Esophagus squamous epithelium (tissue), 5 donors: ENCODE measurements at places on chromosomes 16 and 17.

- DNase-seq = no peak
Observed at GRCh38 chr17:51640108-51640622, 379.8 kb downstream of the UTP18 start.

DNA sequence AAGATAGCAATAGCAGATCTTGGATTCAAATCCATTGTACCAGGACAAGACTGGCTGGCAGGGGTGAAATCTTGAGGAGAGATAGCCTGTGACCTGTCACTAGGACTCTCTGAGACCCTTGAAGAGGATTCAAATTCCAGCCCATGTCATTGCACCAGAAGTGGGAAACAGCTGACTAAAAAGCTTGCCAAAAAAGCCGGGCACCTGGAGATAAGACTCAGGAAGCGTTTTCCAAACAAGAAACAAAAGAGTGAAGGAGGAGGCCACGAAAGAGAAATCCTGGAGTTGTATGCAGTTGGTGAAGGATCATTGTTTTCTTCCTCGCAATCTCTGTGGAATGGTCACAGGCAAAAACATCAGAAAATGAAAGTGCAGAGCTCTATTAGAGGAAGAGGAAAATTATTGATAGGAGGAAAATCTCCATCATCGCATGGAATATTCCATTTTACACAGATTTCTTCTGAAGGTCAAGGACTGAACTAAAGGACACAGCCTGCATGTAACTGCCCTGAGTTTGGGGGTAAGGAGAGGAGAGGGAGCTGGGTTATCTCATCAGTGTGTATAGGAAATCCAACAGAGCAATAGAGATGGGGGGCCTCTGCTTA lies 9.0 kb upstream of the WSB1 start:
- no peak for DNase-seq

GRCh38 chr17:57463103-57463885 lies 207.0 kb downstream of the MSI2 start:
- no peak for DNase-seq

DNA sequence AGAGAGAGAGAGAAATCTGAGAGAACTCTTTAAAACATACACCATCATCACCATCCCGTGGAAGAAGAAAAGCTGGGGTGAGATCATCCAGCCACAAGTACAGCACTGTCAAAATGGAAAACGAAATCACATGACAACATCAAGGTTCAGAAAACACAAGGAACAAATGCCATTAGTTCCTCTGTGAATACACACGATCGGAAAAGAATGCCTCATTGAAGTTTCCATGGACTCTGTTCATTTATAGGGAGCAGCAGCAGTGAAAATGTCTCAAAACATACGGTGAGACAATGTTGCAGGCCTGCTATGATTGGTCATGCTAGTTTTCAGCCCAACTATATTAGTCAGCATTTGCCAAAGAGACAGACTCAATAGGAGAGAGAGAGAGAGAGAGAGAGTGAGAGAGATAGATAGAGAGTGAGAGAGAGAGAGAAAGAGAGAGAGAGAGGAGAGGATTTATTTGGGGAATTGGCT lies 4.4 kb downstream of the CFAP97D1 start:
- no peak for DNase-seq

GRCh38 chr17:16269658-16270057 lies 52.6 kb downstream of the PIGL start:
- no peak for DNase-seq

GRCh38 chr16:2520097-2520783 lies at the start of gene AMDHD2:
TSS of gene AMDHD2 (plus strand) at chr16:2520371. CDS start at chr16:2520459, 88 bp downstream.
- DNase-seq = peak; percentile 55

DNA sequence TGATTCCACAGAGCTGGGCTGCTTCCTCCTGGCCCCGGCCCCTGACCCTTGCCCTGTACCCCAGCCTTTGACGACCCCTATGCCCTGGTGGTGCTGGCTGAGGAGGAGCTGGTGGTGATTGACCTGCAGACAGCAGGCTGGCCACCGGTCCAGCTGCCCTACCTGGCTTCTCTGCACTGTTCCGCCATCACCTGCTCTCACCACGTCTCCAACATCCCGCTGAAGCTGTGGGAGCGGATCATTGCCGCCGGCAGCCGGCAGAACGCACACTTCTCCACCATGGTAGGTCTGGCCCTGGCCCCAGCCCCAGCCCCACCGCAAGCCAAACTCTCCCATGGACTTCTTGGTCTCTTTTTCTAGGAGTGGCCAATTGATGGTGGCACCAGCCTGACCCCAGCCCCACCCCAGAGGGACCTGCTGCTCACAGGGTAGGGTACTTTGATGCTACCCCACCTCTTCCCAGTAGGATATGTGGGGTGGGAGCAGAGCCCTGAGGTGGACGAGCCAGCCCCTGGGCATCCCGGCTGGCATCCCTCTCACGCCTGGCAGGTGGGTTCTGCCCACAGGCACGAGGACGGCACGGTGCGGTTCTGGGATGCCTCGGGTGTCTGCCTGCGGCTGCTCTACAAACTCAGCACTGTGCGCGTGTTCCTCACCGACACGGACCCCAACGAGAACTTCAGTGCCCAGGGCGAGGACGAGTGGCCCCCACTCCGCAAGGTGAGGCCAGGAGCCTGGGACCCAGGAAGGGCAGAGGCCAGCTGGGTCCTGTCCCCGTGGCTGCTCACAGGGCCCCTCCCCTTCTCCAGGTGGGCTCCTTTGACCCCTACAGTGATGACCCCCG lies 19.0 kb upstream of the MYO15B start:
- DNase-seq = no peak

DNA sequence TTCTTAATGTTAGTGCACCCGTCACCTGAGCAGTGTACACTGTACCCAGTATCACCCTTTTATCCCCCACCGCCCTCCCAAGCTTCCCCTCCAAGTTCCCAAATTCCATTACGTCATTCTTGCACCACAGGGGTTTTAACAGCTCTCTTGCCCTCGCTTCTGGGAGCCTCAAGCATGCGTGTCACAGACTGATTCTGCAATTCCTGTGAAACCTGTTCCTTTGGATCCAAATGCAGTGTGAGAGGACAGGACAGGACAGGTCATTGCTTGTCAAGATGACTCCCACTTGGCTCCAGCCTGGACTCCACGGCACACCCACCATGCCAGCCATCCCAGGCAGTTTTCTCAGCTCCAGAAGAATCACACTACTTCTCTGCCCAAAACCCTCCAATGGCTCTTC lies 44.1 kb downstream of the CYB5D2 start:
- no peak for DNase-seq

- DNase-seq = no peak
Observed at GRCh38 chr17:20009302-20010098, at the start of gene SPECC1. TSS of gene SPECC1 (plus strand) at chr17:20009359. CDS start at chr17:20096652, 87,293 bp downstream.

GRCh38 chr16:72501739-72502593 lies 330.0 kb upstream of the PMFBP1 start:
- no peak for DNase-seq

- DNase-seq = no peak
Observed at GRCh38 chr16:85819245-85819644, 19.8 kb downstream of the COX4I1 start.

DNA sequence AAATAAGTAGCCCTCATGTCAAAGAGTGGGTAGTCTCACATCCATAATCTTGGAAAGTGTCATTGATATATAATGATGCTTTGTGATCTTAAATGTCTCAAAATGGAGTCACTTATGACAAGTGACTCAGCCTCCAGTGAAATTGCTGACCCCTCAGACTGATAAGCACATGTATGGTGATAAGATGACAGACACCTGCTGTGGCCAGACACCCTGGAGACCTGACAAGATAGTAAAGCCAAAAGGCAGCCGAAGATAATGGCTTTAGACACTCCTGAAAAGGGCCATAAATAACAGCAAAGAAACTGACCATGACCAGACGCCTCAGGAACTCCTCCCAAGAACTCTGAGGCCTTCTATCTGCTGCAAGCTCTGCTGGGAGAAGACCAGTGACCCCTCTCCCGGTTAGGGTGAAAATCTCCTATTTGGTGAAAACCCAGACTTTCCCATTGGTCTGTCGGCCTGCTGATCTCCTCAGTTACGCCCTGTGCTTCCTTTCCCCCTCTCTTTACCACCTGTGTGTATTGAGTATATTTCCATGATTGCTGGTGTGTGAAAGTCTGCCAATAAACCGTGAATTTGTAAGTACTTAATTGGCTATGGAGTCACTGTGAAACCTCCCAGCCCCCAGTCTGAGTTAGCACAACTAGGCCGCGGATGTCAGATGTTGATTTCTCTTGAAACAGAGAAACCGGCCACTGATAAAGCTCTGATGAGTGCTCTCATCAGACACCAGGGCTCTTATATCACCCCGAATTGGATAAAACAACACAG lies 226.7 kb upstream of the MYOCD start:
- no peak for DNase-seq

DNA sequence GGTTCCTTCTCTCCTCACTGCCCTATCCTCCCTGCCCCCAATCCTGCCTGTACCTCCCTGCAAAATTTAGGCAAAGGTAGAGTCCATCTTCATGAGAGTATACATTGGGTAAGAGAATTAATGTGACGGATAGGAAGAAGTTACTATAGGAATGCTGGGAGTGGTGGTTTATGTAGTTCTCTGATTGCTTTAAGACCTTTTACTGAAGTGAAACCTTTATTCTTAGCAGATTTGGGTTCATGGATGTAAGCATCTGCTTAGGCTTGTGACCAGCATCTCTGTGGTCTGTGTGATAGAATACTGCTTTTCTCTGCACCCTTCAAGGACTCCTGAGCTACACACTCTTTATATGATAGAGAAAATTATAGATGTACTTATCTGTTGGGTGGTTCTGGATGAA lies 127.3 kb downstream of the PRKCA start:
- no peak for DNase-seq
